ENCODE measurements at places on chromosomes 3 and 15. TPM values are rescaled to one million over a fixed set of nuclear protein-coding genes. Genes with fewer than 3 reads are reported as not detected.

The AGTR1 gene
- 5.1 TPM for total RNA-seq

The ZPLD1 gene
- total RNA-seq: 1.1 TPM

DNA sequence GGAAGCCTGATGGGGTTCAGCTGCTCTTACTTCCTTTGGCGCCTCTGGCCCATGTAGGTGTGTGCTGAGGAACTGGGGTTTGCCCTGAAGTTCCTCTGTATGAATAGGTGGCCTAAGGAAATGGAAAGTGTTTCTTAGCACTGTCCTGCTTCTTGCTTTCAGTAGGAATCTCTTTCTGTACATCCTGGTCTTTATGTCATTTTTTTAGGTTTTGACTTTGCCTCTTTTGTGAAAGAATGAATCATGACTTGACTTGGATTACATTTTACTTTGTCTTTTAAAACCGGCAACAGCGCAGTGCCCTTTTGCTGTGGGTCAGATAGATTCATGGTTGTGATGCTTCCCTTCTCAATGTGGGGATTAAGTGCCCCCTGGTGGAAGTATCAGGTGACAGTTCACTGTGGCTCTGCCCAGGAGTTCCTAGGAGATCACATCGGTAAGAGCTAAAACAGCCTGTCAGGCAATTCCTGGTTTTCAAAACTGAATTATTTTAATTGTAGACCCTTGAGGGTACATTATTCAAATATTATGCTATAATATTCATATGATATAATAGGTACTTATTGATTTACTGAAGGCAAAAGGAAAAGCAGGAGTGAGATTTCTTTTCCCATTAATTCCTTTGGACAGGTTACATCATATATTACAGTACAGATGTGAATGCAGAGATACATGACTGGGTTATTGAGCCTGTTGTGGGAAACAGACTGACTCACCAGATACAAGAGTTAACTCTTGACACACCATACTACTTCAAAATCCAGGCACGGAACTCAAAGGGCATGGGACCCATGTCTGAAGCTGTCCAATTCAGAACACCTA is 95.4 kb downstream of the HCN4 start:
- DNase-seq: peak; percentile 52

DNA sequence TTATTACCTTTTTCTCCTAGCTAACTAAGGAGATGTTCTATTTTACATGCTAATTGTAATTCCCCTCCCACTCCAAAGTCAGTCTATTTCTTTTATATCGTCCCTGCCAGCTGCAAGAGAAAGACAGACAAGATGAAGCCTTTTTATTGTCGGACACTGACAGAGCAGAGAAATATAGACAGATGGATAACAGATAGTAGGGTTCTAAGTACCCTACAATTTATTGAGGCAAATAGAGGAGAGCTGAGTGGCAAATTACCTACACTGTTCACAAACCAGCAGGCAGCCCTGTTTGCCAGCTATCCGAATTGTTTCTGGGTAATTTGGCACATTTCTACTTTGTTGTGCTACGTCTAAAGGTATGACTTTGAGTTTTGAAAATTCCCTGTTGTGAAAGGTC is 392.3 kb upstream of the ZNF717 start:
- no peak for DNase-seq

DNA sequence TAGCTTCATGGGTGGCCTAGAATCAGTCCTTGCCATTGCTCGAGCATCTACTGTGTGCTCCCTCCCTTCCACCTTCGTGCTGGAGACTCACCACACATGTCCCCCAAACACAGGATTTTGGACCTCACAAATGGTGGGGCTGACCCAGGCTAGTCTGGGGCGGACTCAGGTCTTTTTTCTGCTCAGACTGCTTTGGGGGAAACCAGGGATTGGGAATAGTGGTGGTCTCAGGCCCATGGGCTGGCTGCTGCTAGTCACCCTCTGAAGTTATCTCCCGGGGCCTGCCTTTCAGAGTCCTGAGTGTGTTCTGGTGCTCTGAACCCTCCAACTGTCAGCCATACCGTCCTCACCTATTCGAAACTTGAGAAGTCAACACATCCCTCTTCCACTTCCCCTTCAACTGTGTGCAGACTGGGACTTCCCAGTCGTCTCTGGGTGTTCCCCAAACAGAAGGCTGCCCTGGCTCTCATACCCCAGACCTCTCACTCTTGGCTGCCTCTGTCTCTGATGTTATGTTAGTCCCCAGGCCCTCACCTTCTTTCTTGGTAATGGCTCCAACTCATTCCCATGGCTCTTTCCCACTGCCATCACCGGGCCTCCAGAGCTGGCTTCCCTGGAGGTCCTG is 46.0 kb downstream of the PPCDC start:
- DNase-seq: no peak

- no peak for DNase-seq
These were observed 74.9 kb downstream of the NBEAL2 start for GRCh38 chr3:47054412-47054811.

The GABRA5 gene
- total RNA-seq: not detected

The SEMA5B gene
- total RNA-seq: not detected

The GHSR gene
- total RNA-seq: not detected

- no peak for DNase-seq
These were observed 63.8 kb downstream of the FRMD4B start for GRCh38 chr3:69322158-69322509.

The RPUSD2 gene
- 11.5 TPM for total RNA-seq

Measured in LHCN-M2 (cell line).